Astrocyte of the spinal cord (primary cell): ENCODE measurements at places on chromosomes 3 and 15.

DNA sequence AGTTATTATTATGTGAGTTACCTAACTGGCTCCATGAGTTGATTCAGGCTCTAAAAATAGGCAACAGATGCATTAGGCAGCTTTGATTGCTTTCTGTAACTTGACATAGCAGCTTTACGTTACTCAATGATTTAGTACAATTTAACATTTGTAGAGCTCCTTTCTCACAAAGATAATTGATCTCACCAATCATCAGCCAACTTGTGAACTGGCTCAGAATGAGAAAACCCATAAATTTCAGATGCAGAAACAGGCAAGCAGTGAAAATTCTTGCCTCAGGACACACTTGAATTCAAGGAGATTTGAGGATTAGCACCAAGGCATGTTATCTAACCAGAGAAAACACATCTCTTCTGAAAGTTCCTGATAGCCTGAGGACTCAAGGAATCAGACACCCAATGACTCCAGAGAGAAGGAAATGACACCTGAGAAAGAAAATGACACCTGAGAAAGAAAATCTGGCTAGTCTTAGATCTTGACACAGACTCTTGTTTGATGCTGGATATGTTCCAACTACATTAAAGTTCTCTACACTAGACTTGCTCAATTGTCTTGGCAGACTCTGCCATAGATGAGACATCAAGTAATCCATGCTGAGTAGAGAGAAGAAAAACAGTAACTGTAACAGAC is 315.1 kb upstream of the CBLB start:
- DNase-seq: peak; percentile 84

DNA sequence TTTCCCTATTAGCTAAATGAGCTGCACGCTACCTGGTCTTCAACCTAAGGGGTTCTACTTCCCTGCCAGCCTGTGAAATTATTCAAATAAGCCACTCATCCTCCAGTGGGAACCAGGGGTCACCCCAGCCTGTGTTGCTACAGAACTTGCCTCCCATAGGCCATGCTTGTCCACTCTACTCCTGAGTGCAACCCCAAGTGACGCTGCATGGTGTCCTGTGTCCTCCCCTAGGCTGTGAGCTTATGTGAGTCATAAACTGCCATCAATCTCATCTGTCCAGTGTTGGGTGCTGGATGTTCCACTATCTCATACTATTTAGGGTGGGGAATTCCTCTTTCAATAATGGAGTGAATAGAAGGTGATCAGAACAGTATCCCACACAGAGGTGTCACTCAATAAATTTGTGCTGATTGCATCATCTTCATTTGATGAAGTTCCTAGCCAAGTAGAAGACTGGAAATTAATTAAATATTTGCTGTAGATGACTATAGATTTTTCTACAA is 49.8 kb upstream of the SSR3 start:
- no peak for DNase-seq

GRCh38 chr3:125645616-125646015 is 50.3 kb upstream of the OSBPL11 start:
- no peak for DNase-seq

DNA sequence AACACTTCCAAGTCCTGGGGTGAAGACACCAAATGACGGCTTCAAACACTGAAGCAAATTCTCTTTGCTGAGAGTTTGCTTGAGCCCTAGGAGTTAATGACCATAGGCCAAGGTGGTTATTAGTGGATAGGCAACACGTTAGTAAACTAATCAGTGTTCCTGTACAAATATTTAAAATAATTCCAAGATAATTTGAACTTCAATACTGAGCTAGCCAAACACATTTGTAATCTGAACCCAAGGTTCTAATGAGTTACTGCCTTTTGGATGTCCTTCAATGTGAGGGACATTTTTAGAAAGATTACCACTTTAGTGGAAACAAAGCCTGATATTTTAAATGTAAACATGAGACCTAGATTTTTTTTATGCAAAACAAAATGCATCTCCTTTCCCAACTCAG is 94.6 kb downstream of the THRB start:
- DNase-seq: no peak

DNA sequence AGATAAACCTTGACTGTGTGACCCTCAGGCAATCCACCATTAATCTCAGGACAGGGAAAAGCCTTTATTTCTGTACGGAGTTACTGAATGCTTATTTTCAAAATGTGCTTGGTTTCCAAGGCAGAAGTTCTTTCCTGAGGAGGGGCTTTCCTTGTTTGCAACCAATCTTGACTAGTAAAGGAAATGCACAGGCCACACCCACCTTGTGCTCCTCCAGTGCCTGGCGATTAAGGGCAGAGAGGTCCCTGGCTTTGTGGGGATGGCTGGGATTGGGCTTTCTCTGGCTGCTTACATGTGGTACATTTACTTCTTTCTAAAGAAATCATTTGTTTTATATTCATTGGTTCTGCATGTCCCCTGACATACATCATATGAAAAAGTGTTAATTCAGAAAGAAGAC is 47.8 kb downstream of the ZNF621 start:
- no peak for DNase-seq
